GM19239 (cell line): ENCODE measurements at places on chromosomes 3 and 15.

GRCh38 chr3:119534296-119534695, 25.1 kb downstream of the CD80 start:
- no peak for DNase-seq

- DNase-seq, result no peak
These were observed 49.9 kb upstream of the IQSEC1 start for GRCh38 chr3:13123013-13123654.

DNA sequence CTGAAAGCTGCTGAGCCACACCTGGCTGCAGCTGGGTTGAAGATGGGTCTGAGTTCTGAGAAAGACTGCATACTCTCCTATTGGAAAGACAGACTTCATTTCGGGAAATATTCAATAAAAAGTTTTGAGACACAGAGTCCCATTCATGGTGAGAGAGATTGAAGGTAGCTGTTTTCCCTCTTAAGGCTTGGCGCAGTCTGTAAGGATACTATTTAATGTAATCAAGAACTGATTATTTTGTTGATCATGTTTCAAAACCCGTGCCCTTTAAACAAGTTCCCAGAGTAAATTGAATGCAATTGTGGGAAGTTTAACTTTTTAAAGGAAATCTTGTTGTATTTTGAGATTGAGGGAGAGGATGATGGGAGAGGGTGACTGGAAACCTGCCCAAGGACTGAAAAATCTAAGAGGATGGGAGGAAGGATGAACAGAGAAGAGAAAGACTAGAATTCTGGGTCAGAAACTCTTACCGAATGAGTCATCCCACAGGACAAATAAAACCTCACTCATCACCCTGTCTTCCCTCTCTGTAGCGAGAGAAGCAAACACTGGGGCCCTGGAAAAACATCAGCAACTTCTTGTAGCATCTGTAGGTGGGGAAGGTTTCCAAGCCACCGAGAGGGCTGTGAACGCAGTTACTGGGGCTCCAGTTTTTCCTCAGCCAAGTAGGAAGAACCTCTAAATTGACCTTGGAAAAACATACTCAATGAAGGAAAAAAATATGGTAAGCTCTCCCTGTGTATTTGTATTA, 193.2 kb upstream of the TPRG1 start:
- no peak for DNase-seq

DNA sequence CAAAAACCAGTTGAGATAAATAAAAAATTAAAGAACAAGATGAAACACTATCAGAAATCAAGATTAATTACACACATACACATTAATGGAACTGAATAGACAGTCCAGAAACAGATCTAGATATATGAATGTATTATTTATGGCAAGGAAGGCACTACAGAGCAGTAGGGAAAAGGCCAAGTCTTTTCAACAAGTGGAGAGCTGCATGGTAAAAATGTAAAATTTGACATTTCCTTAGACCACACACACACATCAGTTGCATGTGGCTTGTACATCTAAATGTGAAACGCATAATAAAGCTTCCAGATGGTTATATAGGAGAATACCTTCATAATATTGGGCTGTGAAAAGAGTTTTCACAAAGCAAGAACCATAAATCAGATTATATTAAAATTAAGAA, 57.8 kb upstream of the ASB14 start:
- DNase-seq, result no peak

DNA sequence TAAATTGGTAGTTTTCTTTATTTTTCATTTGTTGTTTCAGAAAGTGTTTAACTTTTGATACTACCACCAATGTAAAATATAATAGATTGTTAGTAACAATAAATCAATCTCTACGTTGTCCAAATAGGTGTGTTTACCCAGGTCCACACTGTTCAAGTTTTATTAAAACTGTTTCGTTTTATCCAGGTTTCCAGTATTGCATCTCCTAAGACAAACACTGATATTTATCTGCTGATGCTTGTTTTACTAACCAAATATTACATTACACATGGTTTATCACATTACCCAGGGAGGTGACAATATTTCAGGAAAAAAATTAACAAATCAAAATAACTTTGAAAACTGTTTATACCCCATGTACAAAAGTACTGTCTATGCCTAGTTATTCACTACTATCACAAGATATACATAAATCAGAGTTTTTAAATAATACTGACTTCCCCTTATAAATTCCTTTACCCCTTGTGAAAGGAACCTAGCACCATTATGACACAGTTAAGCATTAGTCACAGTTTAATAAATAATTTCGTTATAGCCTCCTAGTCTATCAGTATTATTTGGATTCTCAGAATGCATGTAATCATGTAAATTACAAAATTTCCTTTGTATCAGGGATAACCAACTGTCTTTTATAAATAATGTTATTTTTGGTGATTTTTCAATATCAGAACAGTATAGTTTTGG, 205.3 kb downstream of the ZBTB20 start:
- DNase-seq, result no peak

DNA sequence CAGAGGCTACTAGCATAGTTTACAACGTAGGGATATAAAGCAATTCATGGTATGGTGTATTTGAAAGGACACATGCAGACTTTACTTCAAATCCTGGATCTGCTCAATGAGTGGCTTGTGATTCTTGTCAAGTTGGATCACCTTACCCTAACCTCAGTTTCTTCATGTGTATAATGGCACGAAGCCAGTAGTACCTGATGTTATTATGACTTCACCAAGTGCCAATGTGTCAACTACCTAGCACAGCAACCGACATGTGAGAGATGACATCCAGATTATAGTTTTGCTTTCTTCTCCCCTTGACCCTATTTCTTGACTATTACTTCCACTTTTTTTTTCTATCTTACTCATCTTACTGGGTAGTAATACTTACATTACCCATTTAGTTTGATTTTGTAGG, 304.5 kb downstream of the RBMS3 start:
- no peak for DNase-seq

DNA sequence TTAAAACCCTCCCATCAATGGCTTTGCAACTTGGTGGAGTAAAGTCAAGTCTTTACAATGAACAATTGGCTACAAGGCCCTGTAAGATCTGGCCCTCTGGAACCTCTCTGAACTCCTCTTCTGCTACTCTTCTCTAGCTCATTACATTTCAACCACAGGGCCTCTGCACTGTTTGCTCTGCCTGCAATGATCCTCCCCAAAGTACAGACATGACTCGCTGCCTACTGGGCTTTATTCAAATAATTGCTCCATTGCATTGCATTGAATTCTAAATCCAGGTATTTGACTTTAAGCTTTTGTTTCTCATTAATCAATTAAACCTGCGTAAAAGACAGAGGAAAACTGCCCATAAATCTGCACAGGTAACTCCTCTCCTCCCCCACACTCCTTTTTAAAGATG, 96.7 kb downstream of the CD47 start:
- no peak for DNase-seq

GRCh38 chr3:44077267-44077666, 164.4 kb upstream of the TOPAZ1 start:
- no peak for DNase-seq

DNA sequence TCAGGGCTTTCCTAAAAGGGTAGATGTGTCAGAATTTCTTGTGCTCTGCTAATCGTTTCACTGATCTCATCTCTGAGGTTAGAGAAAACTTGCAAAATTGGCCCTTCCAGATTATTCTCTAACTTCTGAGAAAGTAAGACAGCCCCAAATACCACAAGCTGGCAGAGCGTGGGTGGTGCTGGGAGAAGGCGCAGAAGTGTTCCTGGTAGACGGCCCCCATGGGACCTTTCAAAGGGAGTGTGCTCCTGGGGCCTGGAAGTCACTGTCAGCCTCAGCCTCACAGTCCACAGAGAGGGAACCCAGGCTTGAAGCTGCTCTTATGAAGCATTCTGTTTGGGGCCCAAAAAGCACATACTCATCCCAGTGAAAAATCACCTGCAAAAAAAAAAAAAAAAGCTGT, 86.5 kb upstream of the PFN2 start:
- DNase-seq, result no peak

DNA sequence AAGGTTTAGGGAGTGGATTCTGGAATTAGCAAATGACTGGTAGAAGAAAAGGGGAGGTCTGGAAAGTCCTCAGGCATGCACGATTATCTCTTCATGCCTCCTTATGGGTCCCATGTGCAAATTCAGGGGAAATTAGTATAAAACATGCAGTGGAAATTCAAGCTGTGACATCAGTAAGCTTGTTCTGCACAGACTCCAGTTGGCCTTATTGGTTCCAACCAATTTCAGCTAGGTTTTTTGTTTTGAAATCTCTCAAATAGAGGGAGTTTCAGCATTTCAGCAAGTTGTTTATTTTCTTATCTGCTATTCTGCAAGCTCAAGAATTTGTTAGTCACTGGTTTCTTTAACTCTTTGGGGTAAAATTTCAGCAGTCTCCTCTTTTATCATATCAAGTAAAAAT, 774 bp upstream of the TMCO5A start:
- DNase-seq, result no peak

DNA sequence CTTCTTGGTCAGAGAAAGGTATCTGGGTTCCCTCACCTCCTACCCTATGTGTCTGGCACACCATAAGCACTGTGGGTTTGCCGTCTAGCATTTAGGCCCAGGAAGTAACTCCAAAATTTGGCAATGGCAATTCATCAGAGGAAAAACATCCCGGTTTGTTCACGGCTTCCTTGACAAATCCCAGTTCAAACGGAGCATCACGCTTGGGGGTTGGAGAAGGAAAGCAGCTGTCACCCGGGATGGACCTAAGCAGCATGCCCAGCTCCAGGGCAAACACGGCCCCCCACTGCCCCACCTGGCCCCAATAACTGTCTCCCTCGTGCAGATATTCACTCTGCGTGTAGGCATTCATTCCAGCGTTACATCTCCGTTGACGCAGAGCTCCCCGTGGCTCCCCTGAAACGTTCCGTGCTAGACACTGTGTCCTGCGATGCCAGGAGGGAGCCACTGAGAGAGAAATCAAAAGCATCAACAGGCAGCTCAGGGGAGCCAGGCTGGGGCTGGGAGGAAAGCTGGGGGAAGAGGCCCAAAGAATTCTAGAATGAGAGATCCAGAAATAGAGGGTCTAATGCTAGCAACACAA, 41.4 kb downstream of the NTRK3 start:
- DNase-seq, result no peak

GRCh38 chr3:188239577-188239976, 85.6 kb downstream of the LPP start:
- no peak for DNase-seq

DNA sequence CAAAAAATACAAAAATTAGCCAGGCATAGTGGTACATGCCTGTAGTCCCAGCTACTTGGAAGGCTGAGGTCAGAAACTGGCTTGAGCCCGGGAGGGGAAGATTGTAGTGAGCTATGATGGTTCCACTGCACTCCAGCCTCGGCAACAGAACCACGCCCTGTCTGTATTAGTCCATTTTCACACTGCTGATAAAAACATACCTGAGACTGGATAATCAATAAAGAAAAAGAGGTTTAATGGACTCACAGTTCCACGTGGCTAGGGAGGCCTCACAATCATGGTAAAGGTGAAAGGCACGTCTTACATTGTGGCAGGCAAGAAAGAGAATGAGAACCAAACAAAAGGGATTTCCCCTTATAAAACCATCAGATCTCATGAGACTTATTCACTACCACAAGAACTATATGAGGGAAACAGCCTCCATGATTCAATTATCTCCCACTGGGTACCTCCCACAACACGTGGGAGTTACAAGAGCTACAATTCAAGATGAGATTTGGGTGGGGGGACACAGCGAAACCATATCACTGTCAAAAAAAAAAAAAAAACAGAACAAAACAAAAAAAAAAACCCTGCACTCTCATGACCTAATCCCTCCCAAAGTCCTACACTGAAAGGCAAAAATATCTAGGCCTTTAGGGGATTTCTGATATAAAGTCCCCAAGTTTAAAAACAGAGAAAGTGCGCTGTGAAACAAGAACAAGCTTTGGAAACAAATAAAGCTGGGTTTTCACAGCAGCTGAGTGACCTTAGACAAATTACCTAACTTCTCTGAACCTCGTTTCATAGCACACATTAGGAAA, 224.7 kb downstream of the IGSF11 start:
- no peak for DNase-seq

DNA sequence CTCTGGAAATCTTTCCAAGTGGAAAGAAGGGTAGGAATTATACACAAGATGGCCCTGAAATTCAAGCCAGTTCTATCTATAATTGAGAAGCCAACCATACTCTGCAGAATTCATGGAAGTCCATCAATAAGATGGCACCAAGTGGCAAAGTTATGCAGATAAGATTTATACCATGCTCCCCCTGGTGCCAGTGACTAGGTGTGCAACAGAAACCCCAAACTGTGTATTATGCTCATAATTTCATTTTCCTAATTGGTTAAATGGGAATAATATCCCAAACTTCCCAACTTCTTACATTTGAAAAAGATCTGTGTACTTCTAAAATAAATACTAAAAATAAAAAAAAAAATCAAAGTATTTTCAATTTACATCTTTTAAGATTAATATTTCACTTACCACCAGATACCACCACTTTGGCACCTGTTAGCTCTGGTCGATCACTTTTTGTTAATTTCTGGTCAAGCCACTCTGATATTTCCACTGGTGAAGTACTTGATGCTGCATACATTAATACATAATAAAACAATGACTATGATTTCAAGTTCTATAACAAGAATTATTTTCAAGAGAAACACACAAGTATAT, 25.9 kb downstream of the ETFA start:
- DNase-seq, result no peak

DNA sequence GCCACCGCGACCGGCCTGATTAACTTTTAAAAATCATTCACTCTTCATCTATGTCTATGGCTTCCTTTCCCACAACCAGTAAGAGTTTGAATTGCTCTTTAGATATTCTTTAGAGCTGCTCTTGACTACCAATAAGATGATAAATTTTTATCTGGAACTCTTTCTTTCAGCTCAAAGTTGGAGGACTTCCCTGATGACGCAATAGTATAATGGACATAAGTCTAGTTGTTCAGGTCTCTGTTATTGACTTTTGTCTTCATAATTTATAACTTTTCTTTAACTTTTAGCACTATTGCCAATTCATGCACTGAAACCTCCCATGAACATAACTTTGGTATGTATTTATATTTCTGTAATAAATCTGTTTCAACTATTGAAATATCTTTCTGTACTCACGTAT, 61.3 kb upstream of the NLGN1 start:
- no peak for DNase-seq

DNA sequence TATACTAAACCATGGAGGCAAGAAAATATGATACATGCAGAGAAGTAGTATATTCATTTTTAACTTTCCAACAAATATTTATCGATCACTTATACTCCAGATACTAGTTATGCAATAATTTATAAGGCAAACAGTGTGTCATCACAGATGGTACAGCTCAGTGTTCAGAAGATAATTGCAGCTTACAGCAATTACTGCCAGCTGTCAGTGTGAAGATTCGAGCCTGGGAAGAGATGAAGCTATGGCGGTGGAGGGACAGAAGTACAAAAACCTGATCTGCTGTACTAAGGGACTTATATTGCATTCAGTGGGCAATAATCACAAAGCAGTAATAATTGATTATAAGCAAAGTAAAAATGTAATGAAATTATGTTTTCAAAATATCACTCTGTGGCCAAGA, 170.6 kb upstream of the EPHA3 start:
- DNase-seq, result no peak

DNA sequence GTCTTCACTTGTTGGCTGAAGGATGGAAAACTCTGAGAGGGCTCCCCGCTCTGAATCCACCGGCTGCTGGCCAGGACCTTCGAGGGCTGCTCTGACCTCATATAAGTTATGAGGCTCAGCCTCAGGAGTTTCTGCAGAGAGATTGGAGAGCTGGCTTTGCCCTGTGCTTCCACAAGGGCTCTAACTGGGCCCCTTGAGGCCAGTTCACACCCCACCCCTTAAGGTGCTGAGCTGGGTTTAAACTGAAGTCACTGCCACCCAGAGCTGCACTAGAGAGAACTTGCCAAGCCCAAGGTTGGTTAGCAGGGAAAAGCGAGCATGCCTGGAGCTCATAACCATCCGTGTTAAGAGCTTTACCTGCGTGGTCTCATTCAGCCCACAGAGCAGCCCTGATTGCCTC, 2.8 kb upstream of the CCDC33 start:
- DNase-seq, result no peak
